ENCODE measurements at places on chromosomes 12 and 14.

- DNase-seq = no peak
Observed at GRCh38 chr12:120081641-120082040, 34.9 kb downstream of the RAB35 start.

GRCh38 chr14:45003924-45004323 is 41.9 kb downstream of the TOGARAM1 start:
- no peak for DNase-seq

DNA sequence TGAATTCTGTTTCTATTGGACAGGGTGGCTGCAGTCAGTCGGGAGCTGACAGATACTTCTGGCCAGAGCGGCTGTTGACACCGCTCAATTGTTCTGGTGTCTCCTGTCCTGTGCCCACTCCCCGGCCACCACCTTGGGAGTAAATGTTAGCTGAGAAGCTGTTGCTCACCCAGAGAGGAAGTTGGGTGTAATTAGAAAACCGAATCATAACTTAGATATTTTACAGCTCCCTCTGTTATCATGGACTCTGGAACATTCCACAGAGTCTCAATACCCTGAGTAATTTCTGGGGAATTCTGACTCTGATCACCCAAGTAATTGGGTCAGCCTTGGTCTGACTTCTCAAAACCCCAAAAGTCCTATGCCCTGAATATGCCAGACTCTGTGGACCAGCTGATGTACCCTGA is 58.3 kb upstream of the RFLNA start:
- DNase-seq = peak; percentile 93

DNA sequence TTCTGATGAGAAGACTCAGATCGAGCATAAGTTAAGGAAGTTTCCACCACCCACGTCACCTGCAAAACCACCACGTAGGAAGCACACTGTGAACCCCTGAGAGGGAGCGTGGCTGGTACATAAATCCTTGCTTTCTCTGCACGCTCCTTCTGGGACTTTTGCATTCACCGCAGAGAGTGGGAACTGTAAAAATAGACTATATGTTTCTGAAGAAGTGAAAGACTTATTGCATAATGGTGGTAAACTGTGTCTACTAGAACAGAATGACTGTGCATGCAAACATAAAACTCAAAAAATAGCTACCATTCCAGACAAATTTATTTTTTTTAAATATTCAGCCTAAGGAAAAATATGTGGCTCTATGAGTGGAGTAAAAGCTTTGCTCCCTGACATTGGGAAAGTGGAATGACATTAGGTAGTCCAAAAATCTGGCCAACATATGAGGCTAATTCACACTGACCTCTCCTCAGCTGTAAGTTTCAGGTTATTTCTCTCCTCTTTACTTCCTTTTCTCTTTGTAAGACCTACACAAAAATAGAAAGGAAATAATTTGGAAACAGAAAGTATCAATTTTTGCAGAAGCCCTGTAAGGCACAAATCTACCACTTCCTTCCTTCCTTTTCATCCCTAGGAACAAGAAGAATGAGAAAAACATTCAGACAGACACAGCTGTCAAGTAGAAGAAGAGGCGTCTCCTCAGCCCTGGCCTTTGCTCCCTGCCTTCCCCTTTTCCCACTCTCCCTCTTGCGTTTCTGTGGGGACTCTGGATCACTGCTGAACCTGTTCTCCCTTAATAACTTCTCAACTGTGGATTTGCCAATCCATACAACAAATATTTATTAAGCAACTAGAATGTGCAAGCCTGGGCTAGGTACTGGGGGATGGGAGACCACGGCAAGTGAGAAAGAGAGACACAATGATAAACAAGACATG is 264.3 kb upstream of the FOXN3 start:
- DNase-seq = no peak

- no peak for DNase-seq
Observed at GRCh38 chr12:22746720-22747119, 121.7 kb downstream of the ETNK1 start.

GRCh38 chr12:41190338-41190737 is 2.2 kb downstream of the PDZRN4 start:
- no peak for DNase-seq

GRCh38 chr12:107159384-107159900 is 66.1 kb upstream of the CRY1 start:
- no peak for DNase-seq

Measured in HS-5 (cell line).